ENCODE measurements at places on chromosomes 4 and X. TPM values are rescaled to one million over a fixed set of nuclear protein-coding genes. Genes with fewer than 3 reads are reported as not detected.

DNA sequence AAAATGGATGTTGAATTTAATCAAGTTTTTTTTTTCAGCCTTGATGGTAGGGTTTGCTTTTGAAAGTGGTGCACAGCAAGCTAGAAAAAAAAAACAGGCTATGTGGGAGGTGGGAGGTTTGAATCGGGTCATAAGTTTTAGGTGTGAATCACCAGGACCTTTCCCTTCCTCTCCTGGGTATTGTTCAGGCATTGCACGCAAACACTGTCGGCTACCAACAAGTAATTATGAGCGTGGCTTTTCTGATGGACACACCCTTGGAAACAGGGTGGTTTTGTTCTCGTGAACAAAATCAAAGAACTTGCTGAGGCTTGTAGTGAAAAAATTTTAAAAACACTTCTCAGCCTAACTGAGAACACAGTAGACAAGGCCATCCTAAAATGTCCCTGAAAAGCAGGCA is 18.1 kb downstream of the PIR start:
- peak; percentile 79 for DNase-seq

DNA sequence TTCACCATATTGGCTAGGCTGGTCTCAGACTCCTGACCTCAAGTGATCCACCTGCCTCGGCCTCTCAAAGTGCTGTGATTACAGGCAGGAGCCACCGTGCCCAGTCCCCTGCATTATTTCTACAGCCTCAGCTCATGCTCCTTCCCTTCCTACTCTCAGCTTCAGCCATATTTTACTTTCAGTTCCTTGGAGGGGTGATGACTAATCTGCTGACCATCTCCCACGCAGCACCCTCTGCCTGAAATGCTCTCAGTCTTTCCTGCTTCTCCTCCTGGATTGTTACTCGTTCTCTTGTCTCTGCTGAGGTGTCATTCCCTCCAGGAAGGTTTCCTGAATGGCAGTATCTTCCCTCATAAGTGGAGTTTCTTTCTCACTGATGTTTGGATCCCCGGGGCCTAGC is 63.3 kb downstream of the MOSPD2 start:
- DNase-seq: peak; percentile 61

GRCh38 chr4:188130355-188130754 is 8.9 kb upstream of the TRIML1 start:
- DNase-seq: no peak

GRCh38 chr4:65510976-65511375 is 159.3 kb downstream of the EPHA5 start:
- DNase-seq: peak; percentile 80

GRCh38 chr4:11774346-11774745 is 345.7 kb upstream of the HS3ST1 start:
- DNase-seq: peak; percentile 30

DNA sequence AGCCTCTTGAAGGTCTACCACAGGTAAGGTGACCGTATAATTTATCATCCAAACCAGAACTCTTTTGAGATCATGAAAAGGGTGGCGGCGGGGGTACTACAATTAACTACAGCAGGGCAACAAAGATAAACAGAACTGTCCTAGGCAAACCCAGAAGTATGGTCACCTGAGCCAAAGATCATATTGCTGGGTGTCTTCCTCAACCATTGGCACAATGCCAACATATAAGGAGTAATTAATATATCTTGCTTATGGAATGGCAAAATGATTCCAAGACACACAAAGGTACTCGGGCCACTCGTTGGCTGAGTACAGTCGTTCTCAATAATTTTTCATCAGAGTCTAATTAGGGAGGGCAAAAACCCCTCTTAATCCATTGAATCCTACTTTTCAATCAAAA is 273.3 kb downstream of the QDPR start:
- DNase-seq: no peak

GRCh38 chr4:38107818-38108217 is 147.6 kb downstream of the PTTG2 start:
- DNase-seq: no peak

DNA sequence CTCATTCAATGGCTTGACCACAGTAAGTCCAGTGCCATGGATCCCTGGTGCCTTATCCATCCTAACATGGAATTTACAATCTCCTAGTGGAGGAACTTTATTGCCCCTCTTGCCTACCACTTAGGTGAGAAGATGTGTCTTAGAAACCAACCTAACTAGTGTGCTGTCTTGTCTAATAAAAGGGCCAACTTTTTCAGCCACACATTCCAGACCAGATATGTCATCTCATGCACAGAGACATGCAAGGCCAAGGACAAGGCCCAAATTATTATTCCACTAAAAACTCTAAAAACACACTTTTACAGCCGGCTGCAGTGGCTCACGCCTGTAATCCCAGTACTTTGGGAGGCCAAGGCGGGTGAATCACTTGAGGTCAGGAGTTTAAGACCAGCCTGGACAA is 10.6 kb upstream of the PRDX4 start:
- no peak for DNase-seq

- peak; percentile 54 for DNase-seq
Measured at GRCh38 chrX:152821145-152821765, 9.3 kb downstream of the CETN2 start.

GRCh38 chrX:123298026-123298425 is 113.9 kb downstream of the GRIA3 start:
- DNase-seq: no peak

- DNase-seq: no peak
Measured at GRCh38 chr4:140764785-140765392, 8.7 kb upstream of the TBC1D9 start.

GRCh38 chrX:93242897-93243296 is 430.5 kb downstream of the NAP1L3 start:
- peak; percentile 21 for DNase-seq

- DNase-seq: no peak
Measured at GRCh38 chr4:6242271-6243029, 27.2 kb upstream of the WFS1 start.

- peak; percentile 62 for DNase-seq
Measured at GRCh38 chrX:155086202-155086840, 15.0 kb downstream of the BRCC3 start.

DNA sequence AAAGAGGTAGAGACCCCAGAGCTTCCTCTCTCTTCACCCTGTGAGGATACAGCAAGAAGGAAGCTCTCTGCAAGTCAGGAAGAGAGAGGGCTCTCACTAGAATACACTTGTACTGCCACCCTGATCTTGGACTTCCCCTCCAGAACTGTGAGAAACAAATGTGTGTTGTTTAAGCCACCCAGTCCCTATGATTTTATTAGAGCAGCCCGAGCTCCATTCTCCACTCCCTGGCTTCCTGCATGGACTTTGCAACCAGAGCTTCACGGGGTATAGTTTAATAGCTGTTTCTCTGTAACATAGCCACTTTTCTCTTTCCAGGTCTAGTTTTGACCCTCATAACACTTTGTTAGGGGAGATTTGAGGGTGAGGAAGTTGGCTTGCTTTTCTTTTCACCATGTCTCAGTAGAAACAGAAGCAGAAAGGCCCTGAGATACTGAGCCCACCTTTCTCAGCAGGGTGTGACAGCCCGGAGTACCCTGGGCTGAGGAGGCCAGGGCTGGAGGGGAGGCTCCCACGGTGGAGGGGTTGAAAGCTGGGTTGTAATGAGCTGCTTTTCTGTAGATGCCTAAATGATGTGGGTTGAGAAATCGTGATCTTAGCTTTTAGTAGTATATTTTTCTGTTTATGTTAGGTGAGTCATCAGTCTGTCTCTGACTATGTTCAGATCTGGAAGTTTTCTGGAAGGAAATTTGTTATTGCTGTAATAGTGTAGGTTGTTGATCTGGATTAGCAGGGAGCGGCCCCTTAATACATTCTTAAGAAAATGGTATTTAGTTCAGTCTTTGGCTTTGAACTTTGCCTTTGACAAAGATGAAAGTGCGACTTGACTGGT is 118.6 kb downstream of the PTTG2 start:
- peak; percentile 71 for DNase-seq

- DNase-seq: no peak
Measured at GRCh38 chr4:139368998-139369397, 66.7 kb upstream of the NDUFC1 start.

DNA sequence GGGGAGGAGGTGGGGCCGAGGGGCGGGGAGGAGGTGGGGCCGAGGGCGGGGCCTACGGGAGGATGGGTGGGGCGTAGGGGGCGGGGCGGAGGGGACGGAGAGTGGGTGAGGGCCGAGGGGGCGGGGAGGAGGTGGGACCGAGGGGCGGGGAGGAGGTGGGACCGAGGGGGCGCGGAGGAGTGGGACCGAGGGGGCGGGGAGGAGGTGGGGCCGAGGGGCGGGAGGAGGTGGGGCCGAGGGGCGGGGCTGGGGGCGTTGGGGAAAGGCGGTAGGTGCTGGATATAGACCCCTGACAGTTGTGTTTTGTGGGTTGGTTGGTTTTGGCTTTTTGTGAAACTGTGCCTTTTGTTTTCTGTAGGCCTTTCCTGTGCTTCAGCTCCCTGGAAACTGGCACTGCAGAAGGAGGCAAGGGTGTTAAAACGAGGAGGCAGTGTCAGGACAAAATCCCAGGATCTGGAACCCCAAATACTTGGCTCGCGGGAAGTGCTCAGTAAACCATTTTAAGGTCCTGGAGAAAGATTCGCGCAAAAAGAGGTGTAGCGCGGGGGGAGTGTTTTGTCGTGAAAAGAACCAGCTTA is 580 bp upstream of the MMGT1 start:
- DNase-seq: peak; percentile 55

DNA sequence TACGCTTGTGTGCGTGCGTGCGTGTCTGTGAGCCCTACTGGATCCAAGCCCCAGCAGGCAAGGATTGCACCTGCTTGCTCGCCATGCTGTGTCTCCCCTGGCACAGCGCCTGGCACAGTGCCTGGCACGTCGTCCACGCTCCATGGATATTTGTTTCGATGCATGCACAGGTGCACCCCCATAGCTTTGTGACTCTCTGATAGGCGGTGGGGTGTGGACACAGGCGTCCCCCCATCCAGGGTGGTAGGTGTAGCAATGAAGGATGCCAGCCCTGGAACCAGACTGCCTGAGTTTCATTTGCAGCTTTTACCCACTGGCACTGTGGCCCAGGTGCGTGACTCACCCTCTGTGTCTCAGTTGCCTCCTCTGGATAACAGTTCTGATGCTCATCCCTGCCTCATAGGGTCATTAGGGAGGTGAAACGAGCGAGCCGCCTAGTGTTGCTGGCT is 20.2 kb downstream of the PIGG start:
- DNase-seq: no peak

DNA sequence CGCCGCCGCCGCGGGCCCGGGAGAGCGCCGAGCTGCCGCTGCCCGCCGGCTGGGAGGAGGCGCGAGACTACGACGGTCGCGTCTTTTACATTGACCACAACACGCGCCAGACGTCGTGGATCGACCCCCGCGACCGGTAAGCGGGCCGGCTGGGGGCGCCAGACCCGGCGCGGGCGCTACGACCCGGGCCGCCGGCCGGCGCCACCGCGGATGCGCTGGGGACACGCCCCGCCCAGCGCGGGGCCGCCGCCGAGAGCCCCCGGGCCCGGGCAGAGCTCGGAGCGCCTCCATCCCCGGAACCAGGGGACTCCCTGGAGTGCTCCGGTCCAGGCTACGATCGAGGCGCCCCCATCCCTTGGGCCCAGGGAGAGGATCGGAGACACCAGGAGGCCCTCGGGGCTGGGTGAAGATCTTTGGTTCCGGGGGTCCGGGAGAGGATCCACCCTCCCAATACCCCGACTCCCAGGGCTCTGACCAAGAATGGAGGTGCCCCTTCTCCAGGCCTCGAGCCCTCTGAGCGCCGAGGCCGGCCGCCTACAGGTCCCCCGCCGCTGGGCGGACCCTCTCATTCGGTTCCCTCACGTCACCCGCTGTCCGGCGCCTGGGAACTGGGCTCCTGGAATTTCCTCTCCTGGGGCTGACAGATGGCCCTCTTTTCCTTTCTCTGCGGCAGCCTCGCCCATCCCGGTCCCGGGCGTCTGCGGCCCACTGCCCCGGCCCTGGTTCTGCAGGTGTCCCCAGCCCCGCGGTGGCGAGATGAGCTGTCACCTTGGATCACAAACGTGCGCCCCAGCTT is 48.8 kb downstream of the CLDN34 start:
- DNase-seq: no peak

DNA sequence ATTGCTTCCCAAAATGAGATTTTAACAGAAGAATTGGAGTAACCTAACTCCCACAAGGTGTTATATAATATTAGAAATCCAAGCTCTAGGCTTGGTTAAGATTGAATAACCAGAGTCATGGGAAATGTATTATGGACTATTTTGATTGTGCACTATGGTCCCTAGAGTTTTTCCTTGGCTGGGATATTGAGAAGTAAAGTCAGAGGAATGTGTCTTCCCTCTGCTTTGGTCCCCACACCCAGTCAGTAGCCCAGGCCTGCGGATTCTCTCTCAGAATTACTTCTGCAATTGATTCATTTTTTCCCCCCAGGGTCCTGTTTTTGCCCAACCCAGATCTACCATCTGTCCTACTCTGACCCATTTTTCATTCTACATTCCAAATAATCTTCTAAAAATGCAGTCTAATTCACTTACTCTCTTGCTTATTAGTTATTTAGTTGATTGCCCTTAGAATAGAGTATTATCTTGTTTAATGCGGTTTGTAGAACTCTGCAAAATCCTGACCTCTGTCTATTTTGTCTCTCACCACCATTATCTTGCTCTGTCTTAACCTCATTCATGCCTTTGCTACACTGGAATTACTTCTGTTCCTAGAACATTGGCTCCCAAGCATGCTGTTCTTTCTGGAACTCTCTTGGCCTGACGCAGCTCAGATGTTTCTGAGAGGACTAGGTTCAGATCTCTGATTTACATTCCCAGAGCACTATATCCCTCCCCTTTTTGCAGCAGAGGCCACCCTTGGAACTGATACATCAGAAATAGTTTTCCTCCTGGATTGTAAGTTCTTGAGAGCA is 23.6 kb downstream of the GUCY1A1 start:
- no peak for DNase-seq

GRCh38 chr4:48352793-48353192 is 11.5 kb downstream of the SLAIN2 start:
- DNase-seq: no peak

DNA sequence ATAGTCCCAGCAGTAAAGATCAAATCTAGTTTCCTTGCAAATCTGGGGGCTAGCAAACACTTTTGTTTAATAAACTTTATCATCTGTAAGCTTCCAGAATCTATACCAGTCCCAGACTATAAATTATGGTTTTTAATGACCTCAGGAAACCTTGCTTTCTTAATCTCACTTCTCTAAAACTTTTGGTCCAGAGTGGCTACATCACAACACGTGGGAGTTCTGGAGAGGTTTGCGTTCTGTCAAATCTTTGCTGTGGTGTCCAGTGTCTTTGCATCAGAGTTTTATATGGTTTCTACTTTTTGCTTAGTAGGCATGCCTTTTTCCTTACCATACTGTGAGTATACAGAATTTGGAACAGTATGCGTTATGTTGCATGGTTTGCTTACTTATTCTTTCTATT is 193.9 kb downstream of the ANK2 start:
- DNase-seq: no peak

The KLKB1 gene
- total RNA-seq: 0.96 TPM

The NOX1 gene
- not detected for total RNA-seq

The RPS6KA6 gene
- total RNA-seq: not detected

The BEND2 gene
- not detected for total RNA-seq

The ADAM29 gene
- not detected for total RNA-seq

The RASGEF1B gene
- 5.4 TPM for total RNA-seq

The RAB41 gene
- not detected for total RNA-seq

The PGAM4 gene
- total RNA-seq: not detected

The INTU gene
- 5.9 TPM for total RNA-seq

The SH3D19 gene
- 51.3 TPM for total RNA-seq

The PPBP gene
- total RNA-seq: not detected

The INTS12 gene
- 34.5 TPM for total RNA-seq

The FGFR3 gene
- total RNA-seq: 2.5 TPM

The KLHL13 gene
- 1.6 TPM for total RNA-seq

The NUP62CL gene
- 7.3 TPM for total RNA-seq
